ENCODE measurements at places on chromosomes 1 and 21.

DNA sequence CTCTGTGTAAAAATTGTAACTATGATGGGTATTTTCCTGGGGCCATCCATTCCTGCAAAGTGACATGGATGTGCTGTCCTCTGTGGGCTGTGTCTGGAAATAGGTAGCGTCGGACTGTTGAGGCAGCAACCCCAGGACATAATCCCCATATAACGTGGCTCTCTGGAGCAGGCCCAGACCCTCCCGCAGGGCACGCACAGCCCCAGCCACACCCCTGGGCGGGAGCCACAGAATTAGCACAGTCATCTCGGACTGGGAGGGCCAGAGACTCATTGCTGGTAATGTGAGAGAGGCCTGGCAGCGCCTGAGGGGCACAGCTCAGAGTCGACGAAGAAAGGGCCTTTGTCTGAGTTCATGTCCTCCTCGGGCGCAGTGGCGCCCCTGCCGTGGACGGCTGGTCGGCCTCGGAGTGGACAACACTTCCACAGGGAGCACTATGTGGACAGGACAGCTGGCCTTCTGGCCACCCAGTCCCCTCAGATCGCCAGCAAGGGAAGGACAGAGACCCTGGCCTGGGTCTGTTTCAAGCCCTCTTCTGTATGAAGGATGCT, 20.1 kb downstream of the SIM2 start:
- no peak for DNase-seq

- DNase-seq, result no peak
Measured at GRCh38 chr1:61836649-61837048, 94.4 kb downstream of the PATJ start.

DNA sequence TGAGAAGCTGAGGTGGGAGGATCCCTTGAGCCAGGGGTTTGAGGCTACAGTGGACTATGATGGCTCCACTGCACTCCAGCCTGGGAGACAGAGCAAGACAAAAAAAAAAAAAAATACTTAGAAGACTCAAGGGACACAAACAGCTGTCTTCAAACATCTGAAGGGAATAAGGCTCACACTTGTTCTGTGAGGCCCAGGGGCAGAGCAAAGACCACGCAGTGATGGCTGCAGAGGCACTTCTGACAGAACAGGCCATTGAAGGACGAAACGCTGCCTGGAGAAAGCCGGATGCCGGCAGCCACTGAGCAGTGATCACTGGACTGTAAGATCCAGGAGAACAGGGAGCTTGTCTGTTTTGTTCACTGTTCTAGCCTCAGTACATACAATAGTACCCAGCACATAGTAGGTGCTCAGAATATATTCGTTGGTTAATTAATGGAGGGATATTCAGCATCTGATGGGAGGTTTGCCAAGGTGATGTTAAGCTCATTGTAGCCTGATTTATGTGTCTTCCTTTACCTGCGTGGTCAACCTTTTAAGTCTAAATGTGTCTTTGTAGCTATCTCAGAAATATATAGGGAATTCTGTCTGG, 12.1 kb upstream of the NDC1 start:
- DNase-seq, result no peak

- no peak for DNase-seq
Measured at GRCh38 chr1:239930686-239931262, 160.9 kb upstream of the FMN2 start.

- DNase-seq, result peak; percentile 30
Measured at GRCh38 chr1:247448107-247448791, 9.7 kb downstream of the OR2B11 start.

- DNase-seq, result no peak
Measured at GRCh38 chr1:8602471-8603219, 214.8 kb downstream of the RERE start.

DNA sequence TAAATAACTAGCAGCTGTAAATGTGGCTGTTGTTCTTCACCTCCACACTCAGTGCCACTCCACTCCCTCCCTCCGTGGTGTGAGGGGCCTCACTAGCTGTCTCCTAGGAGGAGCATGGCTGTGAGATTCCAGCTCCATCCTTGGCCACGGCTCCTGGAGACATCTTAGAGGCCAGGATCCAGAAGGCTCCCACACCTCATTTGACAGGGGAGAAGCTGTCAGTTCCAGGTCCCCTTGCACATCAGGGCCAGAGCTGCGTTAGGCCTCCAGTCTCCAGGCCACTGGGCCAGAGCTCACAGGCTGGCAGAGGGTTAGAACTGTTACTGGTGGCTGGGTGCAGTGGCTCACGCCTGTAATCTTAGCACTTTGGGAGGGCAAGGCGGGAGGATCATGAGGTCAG, 15.0 kb downstream of the PCSK9 start:
- DNase-seq, result no peak

DNA sequence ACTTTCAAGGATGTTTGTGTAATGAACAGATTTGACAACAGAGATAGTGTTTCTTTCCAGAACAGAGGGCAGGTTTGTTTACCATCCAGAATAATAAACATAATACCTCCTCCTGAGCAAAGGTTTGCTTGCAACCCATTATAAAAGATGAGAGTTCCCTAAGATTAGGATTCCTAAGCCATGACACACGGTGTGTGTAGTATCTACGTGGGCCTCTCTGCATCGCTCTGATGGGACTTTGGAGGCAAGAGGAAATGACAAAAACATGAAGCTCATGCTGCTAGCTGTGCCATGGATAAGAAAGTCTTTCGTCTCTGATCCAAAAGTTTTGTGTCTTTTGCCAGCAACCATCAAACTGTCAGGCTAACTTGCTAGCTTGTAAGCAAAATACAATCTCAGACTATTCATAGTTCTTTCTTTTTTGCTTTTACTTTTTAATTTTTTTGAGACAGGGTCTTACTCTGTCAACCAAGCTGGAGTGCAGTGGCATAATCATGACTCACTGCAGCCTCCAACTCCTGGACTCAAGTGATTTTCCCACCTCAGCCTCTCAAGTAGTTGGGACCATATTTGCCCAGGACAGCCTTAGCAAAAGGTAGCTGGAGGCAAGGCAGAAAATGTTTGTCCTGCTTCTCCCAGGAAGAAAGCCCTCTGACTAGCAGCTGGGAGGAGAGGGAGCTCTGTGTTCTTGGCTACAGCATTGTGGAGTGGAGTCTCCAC, 81.1 kb downstream of the LHX4 start:
- no peak for DNase-seq

- DNase-seq, result no peak
Measured at GRCh38 chr1:67053535-67053784, 488 bp downstream of the SLC35D1 start.

DNA sequence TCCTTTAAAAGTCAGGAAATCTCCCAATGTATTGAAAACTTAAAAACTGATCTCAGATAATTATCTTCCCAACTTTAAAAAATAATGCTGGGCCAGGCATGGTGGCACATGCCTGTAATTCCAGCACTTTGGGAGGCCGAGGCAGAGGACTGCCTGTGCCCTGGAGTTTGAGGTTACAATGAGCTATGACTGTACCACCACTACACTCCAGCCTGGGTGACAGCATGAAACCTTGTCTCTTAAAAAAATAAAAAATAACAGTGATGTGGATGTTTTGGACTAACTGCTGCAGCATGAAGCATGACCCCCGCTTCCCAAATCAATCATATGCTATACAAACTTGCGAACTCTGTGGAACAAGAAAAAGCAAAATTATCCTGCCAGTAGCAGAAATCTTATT, 186.3 kb downstream of the RERE start:
- DNase-seq, result no peak

DNA sequence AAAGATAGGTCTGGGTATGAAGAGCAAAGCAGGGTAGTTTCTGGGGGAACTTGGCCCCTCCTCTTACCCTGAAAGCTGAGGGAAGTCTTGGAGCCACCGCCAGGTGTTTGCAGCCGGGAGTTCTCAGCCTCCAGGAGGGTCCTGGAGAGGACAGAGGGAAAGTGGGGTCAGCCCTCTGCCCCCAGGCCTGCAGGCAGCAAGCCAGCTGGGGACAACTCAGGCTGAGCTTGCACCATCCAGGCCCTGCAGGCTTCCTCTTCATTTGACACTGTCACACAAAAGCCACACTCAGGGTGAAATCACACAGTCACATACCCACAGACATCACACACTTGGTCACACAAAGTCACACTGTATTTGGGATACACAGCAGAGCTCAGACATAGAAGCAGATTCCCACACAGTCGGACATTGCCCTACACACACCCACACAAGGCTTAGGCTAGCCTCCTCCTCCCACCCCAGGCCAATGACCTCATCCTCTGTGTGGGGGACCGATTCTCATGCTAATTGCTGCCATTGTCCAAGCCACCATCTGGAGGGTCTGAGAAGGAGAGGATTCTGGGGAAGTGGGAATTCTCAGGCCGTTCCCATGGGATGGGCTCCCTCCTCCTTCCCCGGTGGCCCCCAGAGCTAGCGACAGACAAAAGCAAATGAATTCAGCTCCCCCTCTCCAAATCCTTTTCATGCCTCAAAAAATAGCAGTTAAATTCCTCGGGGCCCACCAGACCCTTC, 3.7 kb downstream of the NES start:
- DNase-seq, result no peak

DNA sequence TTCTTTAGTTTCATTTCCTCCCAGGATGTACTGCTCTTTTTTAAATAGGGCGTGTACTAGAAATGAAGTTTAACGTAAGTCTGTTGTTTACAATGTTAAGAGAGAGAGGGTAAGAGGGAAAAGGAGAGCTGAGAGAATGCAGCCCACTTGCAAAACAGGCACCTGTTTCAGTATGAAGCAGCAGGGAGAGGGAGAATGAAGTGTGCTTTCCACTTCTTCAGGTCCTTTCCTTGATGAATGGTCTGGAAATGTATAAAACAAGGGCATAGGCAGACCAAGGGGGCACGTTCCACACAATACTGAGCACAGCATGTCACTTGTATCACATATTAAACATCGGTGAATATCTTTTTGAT, 2.0 kb downstream of the KCNA3 start:
- peak; percentile 5 for DNase-seq

DNA sequence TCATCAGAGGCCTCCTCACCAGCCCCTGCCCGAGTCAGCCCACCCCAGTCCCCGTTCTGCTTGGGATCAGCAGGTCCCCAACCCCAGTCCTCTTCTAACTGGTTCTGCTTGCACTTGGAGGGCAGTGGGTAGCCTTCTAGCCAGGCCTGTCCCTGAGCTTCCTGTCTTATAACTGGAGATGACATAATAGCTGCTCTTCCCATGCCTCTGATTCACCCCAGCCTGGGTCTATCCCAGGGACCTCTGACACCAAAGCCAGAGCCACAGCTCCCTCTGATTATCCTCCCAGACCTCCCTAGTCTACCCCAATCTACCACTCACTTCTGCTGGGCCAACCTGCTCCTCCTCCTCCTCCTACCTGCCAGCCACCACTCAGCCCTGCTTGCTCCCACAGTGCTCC, 31.4 kb downstream of the IQGAP3 start:
- DNase-seq, result no peak

DNA sequence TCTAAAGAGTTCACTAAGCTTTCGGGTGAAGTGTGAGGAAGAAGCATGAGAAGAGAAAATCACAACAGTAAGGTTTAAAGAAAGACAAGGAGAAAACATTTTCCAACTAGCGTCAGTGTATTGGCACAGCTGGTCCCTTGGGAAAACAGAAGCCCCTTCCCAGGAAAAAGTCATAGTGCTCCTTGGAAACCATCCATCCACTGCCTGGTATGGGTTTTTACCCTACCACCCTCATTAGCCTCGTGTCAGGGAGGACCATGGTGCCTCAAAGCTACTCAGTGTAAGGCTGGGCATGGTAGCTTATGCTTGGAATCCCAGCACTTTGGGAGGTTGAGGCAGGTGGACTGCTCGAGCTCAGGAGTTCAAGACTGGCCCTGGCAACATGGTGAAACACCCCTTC, 12.7 kb downstream of the AADACL4 start:
- no peak for DNase-seq

DNA sequence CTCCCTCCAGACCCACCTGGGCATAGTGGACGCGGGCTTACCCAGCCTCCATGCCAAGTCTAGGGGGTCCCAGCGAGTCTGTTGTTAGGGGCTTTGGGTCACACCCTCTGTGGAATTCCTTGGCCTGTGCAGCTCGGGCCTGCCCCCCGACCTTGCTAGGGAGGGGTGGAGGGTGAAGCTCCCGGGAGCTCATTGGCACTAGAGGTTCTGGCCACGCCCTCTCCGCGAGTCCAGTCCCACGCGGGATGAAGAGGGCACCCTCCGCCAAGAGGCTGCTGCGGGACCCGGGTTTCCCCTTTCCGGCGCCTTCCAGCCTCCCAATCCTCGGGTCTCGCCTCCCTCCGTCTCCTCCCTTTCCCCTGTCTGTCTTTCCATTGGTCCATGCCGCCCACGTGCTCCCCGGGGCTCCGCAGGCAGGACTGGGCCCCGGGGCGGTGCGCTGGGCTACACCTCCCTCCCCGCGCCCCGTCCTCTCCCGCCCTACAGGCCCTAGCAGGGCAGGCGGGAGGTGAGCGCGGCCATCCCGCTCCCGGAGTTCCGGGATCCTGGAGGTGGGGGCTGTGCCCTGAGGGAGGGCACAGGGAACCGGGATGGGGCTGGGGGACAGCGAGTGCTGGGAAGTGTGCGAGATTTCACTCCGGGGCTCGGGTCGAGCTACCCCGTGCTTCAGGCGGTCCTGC, 3.5 kb downstream of the RUSC1 start:
- peak; percentile 95 for DNase-seq

DNA sequence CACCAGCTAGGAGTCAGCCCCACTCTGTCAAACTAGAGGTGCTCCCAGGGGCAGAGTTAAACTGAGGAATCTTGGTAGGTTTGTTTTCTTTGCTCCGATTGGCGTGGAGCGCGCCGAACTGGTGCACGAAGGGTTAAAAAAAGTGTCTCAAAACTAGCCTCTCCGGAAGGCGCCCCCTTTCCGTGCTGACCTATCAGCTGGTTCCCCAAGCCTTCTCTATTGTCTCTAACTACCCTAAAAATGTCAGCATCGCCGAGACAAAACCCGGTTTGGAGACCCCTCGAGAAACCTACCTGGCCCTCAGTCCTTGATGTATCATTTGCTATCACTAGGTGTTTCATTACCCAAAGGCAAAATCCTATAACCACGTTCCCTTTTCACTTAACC, 2.2 kb downstream of the TGFB2 start:
- DNase-seq, result peak; percentile 10

DNA sequence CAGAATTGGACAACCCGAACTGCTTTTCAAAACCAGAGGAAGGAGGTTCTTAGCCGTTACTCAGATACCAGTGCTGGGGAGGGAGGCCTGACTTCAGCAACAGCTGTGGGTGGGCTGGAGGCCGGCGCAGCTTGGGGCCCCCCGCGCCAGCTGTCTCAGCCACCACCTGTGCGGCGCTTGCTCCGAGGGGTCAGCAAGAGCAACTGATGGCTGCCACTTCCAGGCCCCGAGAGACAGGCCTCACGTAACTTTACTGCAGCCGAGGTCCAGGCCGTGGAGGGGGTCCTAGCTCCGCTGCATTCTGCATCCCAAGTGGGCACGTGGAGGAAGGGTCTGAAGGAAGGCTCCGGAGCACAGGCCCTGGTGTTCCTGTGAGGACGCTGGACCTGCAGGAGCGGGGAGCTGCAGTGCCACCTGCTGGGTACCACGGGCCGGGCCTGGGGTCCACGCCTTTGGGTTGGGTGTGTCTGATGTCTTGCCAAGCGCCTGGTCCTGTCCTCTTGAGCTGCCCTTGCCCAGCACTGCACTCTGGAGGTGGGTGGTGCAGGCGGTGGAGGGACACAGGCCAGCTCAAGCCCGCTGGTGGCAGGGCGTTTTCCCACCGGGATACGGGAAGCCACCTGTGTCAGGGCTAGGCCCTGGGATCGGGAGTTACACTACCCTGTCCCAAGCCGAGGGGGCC, 9.8 kb downstream of the THAP3 start:
- DNase-seq, result peak; percentile 52

- no peak for DNase-seq
Measured at GRCh38 chr21:18155508-18156193, 89.0 kb upstream of the CHODL start.

Measured in stimulated activated naive CD8-positive, alpha-beta T cell treated with anti-CD3 and anti-CD28 coated beads, Interleukin-15, Interleukin-2, amounts not matched to agents 100 U/mL and 50 U/mL, for 24 hours (primary cell).